ENCODE measurements at places on chromosomes 2 and 18.

- DNase-seq = no peak
Observed at GRCh38 chr2:160583146-160583535, 89.5 kb upstream of the RBMS1 start.

DNA sequence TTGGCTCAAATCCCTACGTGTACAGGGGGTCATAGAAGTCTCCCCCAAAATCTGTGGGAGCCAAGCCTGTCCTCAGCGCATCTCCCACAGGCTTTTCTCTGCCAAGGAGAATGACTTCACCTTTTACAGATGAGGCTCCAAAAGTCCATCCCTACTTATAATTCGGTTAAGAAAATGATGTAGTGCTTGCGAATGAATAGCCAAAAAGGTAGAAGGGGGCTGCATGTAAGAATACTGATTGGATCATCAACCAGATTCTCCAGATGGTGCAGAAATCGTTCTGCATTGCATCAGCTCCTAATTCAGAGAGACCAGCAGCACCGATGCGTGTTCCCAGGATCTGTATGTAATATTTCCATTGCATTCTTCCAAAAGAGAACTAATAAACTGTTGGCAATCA, 91.9 kb downstream of the EPHA4 start:
- no peak for DNase-seq

DNA sequence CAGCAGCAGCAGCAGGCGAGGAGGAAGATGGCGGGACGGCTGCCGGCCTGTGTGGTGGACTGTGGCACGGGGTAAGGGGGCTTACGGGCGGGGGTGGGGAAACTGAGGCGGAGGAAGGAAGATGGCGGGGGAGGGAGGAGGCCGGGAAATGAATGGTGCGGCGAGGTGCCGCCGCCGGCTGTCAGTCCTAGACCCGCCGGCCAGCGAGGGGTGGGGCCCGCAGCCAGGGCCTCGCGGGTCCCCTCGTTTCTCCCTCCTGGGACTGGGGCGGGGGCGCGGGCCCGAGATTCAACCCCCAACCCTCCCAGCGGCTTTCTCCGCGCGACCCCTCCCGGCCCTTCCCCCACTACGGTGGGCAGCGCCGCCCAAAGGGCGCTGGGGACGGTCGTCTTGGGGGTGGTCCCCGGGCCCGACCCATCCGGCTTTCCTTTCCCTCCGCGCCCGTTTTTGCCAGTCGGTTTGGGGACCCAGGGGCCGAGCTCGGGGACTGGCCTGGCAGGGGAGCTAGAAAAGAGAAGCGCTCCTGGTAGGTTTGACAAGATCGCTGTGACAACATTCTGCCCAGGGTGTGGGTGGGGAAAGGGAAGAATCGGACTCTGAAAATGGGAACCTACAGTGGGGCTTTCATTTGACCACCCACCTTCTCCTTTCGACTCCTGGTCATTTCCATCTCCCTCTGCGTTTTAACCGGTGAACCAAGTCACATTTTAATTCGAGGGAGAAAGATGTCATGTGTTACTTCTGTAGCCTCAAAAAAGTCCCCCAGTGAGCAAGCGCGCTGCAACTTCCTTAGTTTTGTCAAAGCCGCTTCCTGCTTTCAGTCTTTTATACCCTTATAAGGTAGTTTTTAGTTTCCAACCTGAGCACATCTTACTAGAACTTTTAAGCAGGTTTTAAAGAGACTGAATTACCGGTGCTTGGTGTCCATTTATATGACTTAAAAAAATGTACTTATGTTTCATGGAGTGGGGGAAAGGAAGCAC, 655 bp downstream of the ACTR3 start:
- DNase-seq = peak; percentile 77

GRCh38 chr2:223815884-223816570, 21.4 kb downstream of the AP1S3 start:
- DNase-seq = no peak

- DNase-seq = no peak
Observed at GRCh38 chr2:240405133-240405532, 30.3 kb upstream of the GPC1 start.

- peak; percentile 72 for DNase-seq
Observed at GRCh38 chr2:201420442-201421113, 30.7 kb downstream of the TRAK2 start.

DNA sequence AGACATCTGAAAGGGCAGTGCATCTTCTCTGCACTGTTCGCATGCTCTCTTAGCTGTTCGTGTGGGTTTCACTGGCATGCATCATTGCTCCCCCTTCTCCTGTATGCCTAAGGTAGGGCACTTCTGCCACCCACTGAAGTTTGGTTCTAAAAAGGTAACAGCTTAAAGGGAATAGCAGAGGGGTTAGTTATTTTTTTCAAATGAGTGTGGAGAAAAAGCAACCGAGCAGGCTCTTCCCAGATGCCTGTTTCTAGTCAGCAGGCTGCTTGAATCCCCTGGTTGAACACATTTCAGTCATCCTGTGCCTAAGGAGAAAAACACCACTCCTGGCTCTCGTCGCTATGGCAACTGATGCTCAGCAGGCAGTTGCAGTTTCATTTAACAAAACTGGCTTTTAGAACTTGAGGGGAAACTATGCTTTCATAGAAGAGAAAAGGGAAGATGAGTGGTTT, 69.8 kb upstream of the GALNT3 start:
- DNase-seq = no peak

GRCh38 chr2:128440666-128441340, 122.1 kb upstream of the HS6ST1 start:
- DNase-seq = no peak

- peak; percentile 4 for DNase-seq
Observed at GRCh38 chr2:124081154-124081716, 56.1 kb downstream of the CNTNAP5 start.

DNA sequence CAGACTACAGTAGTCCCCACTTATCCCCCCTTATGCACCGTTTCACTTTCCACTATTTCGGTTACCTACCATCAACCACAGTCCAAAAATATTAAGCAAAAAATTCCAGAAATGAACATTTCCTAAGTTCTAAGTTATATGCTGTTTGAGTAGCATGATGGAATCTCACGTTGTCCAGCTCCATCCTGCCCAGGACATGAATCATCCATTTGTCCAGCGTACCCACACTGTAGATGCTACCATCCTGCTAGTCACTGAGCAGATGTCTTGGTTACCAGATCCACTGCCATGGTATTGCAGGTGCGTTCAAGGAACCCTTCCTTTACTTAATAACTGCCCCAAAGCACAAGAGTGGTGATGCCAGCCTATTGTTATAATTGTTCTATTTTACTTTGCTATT, 87.9 kb downstream of the ACVR1 start:
- peak; percentile 15 for DNase-seq

- DNase-seq = no peak
Observed at GRCh38 chr2:100929147-100929546, 72.9 kb upstream of the RPL31 start.

DNA sequence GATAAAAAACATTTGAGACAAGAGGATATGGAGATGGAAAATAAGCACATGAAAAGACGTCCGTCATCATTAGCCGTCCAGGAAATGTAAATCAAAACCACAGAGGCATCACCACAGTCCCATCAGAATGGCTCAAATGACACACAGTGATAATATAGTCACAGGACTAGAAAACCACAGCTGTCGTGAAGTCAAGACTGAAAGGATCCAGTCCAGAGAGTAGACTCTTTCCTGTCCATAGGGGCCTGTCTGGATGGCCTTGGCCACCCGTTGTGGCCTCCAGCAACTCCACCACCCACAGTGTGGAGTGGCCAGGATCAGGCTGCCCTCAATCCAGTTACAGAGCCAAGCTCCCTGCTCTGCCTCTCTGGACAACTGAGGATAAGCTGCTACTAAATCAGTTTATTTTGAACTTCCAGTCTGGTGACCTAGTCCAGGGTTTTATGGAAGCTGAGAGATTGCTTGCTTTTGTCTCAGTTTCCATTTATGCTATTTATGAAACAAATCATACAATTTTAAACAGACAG, 60.4 kb downstream of the RHOB start:
- DNase-seq = no peak

DNA sequence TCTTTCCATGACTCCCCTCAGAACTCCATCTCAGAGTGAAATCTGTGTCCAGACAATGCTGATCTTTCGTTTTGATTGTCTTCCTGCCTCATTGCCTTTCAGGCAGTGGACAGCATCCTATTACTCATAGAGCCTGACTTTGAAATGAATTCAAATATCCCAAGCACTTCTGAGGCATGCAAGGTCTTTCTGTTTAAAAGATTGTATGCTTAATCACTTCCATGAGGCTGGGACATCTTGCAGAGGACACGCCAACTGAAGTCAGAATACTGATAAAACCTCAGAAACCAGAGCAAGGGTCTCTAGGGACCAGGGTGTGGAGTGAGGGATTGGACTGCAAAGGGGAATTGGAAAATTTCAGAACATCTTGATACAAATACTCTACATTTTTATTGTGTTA, 836.5 kb upstream of the ID2 start:
- peak; percentile 44 for DNase-seq

DNA sequence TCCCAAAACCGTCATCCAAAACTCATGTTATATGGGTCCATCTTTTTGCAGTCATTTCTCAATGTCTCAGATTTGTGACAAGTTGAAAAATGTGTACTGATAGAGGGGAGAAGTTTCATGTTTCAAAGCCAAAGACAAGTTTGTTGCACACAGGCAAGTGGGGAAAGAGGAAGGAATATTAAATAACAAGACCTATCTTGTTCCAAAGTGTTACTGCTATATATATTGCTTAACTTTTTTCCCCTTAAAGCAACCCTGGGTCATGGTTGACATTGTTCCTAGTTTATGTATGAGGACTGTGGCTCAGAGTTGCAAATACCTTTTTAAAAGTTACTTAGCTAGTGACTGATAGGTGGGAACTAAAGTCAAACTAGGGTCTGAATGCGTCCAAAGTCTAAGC, 1.7 kb downstream of the ITGA4 start:
- peak; percentile 31 for DNase-seq

DNA sequence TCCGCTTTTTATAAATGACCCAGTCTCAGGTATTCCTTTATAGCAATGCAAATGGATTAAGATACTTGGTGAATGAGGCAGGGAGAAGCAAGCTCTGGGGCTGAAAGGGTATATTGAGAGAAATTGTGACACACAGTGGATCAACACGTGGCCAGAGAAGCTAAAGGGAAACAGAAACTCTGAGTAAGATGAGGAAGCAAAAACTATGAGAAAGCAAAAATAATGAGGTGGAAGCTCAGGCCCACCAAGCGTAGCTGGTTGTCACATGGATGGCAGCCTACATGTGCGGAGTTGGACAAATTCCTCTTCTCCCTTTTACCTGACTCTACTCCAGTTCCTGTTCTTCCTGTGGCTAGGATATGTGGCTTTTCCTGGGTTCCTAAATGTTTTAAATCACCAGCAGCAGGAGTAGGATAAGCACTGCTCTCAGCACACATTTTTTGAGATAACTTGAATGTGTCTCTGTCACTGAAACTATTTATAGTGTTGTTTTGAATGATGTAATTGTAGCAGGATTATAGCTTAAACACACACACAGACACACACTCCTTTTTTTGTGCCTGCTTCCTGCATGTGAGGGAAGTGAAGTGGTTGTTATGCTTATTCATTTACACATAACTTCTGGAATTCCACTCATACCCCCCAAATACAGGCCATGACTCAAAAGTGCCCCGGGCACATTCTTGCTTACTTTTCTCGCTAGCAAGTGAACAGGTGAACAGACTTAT, 30.1 kb upstream of the EPC2 start:
- DNase-seq = peak; percentile 79

GRCh38 chr2:157899125-157899839, 23.2 kb upstream of the ACVR1 start:
- no peak for DNase-seq

- DNase-seq = no peak
Observed at GRCh38 chr18:54220406-54220805, 4.1 kb downstream of the MBD2 start.

GRCh38 chr18:12656938-12657683, 796 bp downstream of the SPIRE1 start:
- peak; percentile 57 for DNase-seq

GRCh38 chr18:33871363-33872025, 293.5 kb downstream of the ASXL3 start:
- no peak for DNase-seq

DNA sequence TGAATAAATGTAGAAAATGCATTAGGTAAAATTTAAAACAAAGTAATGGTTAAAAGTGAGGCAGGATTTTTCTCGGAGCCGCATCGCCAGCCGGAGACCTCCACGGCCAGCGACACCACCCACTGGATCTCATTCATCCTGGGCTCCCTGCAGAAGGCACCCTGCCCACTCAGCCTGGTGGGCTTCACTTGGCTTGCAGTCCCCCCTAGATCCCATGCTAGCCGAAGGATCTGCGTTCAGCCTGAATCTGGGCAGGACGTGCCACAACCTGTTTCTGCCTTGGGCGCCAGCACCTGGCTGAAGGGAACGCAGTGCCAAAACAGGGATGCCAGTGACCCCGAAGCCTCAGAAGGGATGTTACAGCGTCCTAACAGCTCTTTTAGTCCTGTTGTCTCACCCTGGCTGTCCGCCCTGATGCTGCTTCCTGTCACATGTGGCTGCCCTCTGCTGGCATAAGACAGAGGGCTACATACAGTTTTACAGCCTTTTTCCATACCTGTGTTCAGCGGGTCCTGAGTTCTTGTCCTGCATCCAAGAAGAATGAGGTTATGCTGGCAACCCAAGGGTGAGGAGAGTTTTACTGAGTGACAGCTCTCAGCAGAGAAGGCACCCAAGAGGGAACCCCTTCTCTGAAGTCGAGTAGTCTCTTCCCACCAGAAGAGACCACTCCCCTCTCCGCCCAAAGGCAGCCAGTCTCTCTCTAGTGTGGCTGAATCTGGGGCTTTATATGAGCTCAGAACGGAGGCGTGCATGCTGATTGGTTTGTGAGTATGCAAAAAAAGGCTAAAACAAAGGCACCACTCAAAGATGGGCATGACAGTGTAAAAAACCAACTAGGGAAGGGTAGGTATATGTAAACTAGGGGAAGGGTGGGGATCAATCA, 173.1 kb upstream of the GYPC start:
- no peak for DNase-seq

DNA sequence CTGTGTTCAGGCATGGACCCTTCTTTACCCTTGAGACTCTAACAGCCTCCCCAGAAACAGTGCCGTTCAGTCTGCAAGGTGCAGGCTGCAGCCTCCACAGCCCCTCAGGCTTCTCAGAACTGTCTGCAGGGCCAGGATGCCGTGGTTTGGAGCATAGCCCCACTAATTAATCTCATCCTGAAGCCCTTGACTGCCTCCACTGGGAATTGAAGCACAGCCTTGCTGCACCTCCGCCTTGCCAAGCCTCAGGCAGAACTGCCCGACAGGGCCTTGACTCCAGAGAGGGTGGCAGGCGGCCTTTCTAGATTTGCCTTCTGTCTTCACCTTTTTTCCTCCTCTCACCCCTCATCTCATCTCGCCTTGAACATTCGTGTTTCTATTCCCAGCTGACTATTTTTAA, 119.8 kb downstream of the NRP2 start:
- no peak for DNase-seq
